Right lobe of liver (tissue), 6 donors: ENCODE measurements at places on chromosomes 7 and 10. TPM values are rescaled to one million over a fixed set of nuclear protein-coding genes. Genes with fewer than 3 reads are reported as not detected.

MUC12 gene
- not detected for total RNA-seq

GRCh38 chr10:132149917-132150316 is 36.8 kb upstream of the DPYSL4 start:
- no peaks in the 10 kb centered on the region for H3K36me3 ChIP-seq
- no peak overlapping the region for H3K4me3 ChIP-seq
- no peak overlapping the region for H3K27ac ChIP-seq
- H3K4me1 ChIP-seq: no peaks in the 10 kb centered on the region

- H3K36me3 ChIP-seq: no peaks in the 10 kb centered on the region
- no peak for DNase-seq
- no peak overlapping the region for H3K27ac ChIP-seq
- H3K4me1 ChIP-seq: peaks cover 27% of the 10 kb centered on the region
Measured at GRCh38 chr10:113108194-113108835, 158.3 kb downstream of the TCF7L2 start.

DNA sequence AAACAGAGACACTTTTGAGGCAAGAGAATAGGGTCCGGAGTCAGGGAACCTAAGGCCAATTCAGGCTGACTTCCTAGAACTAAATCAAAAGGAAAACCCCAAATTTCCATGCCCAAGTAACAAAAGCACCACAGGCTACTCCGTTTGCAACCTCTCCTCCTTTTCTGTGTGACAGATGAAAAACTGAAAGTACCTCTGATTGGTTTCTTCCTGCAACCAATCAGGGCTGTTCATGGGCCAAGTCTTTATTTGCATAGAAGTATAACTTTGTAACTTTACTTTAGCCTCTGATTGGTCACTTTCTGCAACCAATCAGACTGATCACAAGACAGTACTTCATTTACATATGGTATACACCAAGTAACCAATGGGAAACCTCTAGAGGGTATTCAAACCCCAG is 239.9 kb upstream of the KCND2 start:
- no peaks in the 10 kb centered on the region for H3K36me3 ChIP-seq
- H3K4me1 ChIP-seq: no peaks in the 10 kb centered on the region
- no peak for DNase-seq
- H3K27ac ChIP-seq: no peak overlapping the region
- H3K27me3 ChIP-seq: no peaks in the 10 kb centered on the region

DNA sequence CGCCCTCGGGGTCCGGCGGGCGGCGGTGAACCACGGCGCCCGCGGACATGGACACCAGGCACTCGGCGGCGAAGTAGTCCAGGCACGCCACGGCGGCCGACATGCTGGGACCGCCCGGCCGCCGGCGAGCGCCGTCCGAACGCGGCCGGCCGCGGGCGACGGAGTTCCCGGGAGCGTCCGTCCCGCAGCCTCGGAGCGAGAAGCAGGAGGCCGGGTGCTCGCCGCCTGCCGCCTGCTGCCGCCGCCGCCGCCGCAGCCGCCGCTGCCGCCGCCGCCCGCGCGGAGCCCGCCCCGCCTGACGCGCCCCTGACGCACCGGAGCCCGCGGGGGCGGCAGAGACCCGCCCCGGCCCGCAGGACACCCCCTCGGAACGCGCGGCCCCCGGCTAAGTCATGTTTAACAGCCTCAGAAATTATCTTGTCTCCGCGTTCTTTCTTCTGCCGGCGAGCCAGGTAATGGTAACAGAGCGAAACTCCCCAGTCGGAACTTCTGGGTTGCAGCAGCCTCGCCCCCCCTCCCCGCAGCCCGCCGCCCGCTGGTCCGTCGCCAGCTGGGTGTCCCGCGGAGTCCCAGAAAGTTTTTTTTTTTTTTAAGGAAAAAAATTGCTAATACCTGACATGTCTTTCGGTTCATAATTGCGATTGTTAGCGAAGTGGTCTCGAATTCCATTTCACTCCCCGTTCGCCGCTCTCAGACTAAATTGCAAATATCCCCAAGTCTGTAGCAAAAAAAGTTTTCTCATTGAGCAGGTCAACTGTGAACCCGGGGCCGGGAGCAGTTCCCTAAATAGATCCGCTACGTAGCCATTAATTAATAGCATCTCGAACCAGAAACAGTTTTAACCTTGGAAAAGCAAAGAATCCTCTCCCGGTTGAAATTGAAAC is at the start of gene KLF14:
Gene KLF14 (minus strand): TSS at position 277 of the 884 bp plus-strand sequence. CDS start 174 bp downstream, at position 103.
- peaks cover 6% of the 10 kb centered on the region for H3K4me1 ChIP-seq
- peak within 1 kb of the TSS; percentile 19 for H3K4me3 ChIP-seq
- H3K36me3 ChIP-seq: no peaks in the 10 kb centered on the region
- no peak for DNase-seq
- peaks cover 5% of the 10 kb centered on the region for H3K27me3 ChIP-seq
- no peak within 1 kb of the TSS for H3K27ac ChIP-seq

DNA sequence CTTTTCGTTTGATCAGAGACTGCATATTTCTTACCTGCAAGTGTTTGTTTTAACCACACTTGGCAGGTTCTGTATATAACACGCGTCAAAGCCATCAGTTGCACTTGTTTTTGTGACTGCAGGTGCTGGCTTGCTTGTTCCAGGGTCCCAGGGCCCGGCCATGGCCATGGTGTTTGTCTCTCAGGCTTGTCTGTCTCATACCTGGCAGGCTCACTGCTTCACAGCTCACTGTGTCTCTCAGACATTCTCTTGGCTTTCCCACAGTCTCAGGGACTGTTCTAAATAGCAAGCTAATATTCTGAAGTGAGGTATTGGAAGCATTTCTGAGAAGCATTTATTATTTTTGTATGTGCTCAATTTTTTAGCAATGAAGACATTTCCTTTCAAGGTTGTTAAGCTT is 46.9 kb downstream of the GPR141 start:
- DNase-seq: no peak
- no peak overlapping the region for H3K27ac ChIP-seq

- H3K4me1 ChIP-seq: no peaks in the 10 kb centered on the region
- H3K27me3 ChIP-seq: no peaks in the 10 kb centered on the region
- H3K27ac ChIP-seq: no peak overlapping the region
- no peak overlapping the region for H3K4me3 ChIP-seq
Measured at GRCh38 chr7:142739923-142740492, 9.3 kb upstream of the PRSS1 start.

DNA sequence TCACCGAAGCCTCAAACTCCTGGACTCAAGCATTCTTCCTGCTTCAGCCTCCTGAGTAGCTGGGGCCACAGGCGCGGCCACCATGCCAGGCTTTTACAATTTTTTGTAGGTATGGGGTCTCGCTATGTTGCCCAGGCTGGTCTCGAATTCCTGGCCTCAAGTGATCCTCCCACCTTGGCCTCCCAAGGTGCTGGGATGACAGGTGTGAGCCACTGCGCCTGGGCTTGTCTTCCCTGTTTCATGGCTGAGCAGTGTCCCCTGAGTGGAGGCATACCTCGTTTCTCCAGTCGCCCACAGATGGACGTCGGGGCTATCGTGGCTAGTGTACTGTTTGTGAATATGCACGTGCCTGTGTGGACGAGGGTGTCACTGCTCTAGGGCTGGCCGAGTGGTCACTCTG is 11.3 kb downstream of the INPP5A start:
- peaks cover 14% of the 10 kb centered on the region for H3K4me1 ChIP-seq
- H3K27me3 ChIP-seq: no peaks in the 10 kb centered on the region
- no peaks in the 10 kb centered on the region for H3K36me3 ChIP-seq
- no peak overlapping the region for H3K27ac ChIP-seq

GRCh38 chr7:31476073-31476745 is 37.7 kb upstream of the ITPRID1 start:
- no peak overlapping the region for H3K27ac ChIP-seq
- DNase-seq: no peak
- no peaks in the 10 kb centered on the region for H3K36me3 ChIP-seq
- no peak overlapping the region for H3K4me3 ChIP-seq
- H3K27me3 ChIP-seq: no peaks in the 10 kb centered on the region

NUTM2E gene
- 0.15 TPM for total RNA-seq

EBLN1 gene
- not detected for total RNA-seq

GRCh38 chr7:43072530-43072929 is 39.9 kb upstream of the HECW1 start:
- no peaks in the 10 kb centered on the region for H3K4me1 ChIP-seq
- DNase-seq: no peak

DNA sequence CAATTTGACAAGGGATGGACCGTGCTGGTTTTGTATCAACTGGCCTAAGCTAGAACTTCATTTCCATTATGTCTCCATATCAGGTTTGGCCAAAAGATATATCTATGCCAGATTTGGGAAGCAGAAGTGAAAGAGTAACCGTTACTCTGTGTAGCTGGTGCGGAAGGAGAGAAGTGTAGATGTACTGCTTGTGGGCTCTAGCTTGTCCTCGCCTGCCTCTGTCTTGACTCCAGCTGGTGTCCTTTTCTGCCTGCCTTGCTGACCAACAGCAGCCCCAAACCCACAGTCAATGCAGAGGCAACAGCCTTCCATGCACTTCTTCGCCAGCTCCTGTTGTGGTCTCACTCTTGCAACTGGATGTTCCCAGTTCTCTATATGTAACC is 128.5 kb downstream of the KIF20B start:
- H3K4me3 ChIP-seq: no peak overlapping the region
- no peaks in the 10 kb centered on the region for H3K36me3 ChIP-seq
- no peak for DNase-seq
- H3K27ac ChIP-seq: no peak overlapping the region

OIT3 gene
- total RNA-seq: 24.4 TPM

AKR1C3 gene
- total RNA-seq: 330 TPM

PLPP4 gene
- 0.35 TPM for total RNA-seq

DNA sequence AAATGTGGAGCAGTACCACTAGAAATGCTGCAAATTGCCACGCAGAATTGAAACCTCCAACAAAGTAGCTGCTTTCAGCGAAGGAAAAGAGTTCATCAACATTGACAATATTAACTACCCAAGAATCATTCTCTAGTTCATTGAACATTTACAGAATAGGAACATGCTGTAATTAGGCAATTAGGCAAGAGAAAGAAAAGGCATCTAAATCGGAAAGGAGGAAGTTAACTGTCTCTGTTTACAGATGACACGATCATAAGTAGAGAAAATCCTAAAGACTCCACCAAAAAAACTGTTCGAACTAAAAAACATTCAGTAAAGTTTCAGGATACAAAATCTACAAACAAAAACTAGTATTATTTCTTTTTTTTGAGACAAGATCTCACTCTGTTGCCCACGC is 8.9 kb upstream of the PKD1L1 start:
- no peak overlapping the region for H3K4me3 ChIP-seq
- no peaks in the 10 kb centered on the region for H3K27me3 ChIP-seq
- no peaks in the 10 kb centered on the region for H3K36me3 ChIP-seq
- DNase-seq: no peak

- peaks cover 38% of the 10 kb centered on the region for H3K36me3 ChIP-seq
- H3K27me3 ChIP-seq: no peaks in the 10 kb centered on the region
- no peak overlapping the region for H3K27ac ChIP-seq
- no peak overlapping the region for H3K4me3 ChIP-seq
Measured at GRCh38 chr10:79356104-79356503, 8.8 kb downstream of the PPIF start.

GPR158 gene
- 0.14 TPM for total RNA-seq

GRCh38 chr10:21364196-21365114 is 161.0 kb downstream of the SKIDA1 start:
- H3K27ac ChIP-seq: peak overlapping the region; percentile 26
- no peaks in the 10 kb centered on the region for H3K36me3 ChIP-seq
- no peaks in the 10 kb centered on the region for H3K27me3 ChIP-seq
- no peaks in the 10 kb centered on the region for H3K4me1 ChIP-seq
- DNase-seq: no peak
- H3K4me3 ChIP-seq: no peak overlapping the region

HGF gene
- 20.2 TPM for total RNA-seq

ADIRF gene
- 28.9 TPM for total RNA-seq

- no peaks in the 10 kb centered on the region for H3K36me3 ChIP-seq
- H3K4me1 ChIP-seq: no peaks in the 10 kb centered on the region
- DNase-seq: no peak
- no peaks in the 10 kb centered on the region for H3K27me3 ChIP-seq
Measured at GRCh38 chr7:135109976-135110375, 37.9 kb upstream of the TMEM140 start.

GRCh38 chr10:84264611-84265141 is 19.8 kb downstream of the RGR start:
- H3K27me3 ChIP-seq: no peaks in the 10 kb centered on the region
- H3K4me1 ChIP-seq: no peaks in the 10 kb centered on the region
- H3K36me3 ChIP-seq: no peaks in the 10 kb centered on the region
- H3K27ac ChIP-seq: no peak overlapping the region

DNA sequence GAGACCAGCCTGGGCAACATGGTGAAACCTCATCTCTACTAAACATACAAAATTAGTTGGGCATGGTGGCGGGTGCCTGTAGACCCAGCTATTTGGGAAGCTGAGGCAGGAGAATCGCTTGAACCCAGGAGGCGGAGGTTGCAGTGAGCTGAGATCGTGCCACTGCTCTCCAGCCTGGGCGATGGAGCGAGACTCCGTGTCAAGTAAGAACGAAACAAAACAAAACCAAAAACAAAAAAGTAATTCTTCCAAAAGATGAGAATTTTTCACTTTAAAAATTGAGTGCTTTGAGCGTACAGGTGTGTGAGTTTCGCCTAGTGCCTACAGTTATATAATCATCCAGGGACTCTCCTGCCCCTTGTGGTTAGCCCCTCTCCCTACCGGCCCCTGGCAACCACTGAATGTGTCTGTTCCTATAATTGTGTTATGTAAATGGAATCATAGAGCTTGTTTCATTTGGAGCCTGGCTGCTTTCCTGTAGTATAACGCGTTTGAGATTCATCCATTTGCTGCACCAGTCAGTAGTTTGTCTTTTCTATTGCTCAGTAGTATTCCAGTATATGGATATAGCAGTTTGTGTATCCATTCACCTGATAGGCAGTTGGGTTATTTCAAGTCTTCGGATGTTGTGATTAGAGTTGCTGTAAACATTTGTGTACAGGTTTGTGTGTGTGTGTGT is 80.0 kb downstream of the RBM33 start:
- H3K4me1 ChIP-seq: peaks cover 6% of the 10 kb centered on the region
- no peak overlapping the region for H3K4me3 ChIP-seq
- no peak overlapping the region for H3K27ac ChIP-seq
- H3K27me3 ChIP-seq: no peaks in the 10 kb centered on the region

GRCh38 chr10:76150139-76150875 is 718.9 kb downstream of the LRMDA start:
- no peaks in the 10 kb centered on the region for H3K4me1 ChIP-seq
- H3K27ac ChIP-seq: no peak overlapping the region
- no peak overlapping the region for H3K4me3 ChIP-seq
- H3K27me3 ChIP-seq: no peaks in the 10 kb centered on the region

DNA sequence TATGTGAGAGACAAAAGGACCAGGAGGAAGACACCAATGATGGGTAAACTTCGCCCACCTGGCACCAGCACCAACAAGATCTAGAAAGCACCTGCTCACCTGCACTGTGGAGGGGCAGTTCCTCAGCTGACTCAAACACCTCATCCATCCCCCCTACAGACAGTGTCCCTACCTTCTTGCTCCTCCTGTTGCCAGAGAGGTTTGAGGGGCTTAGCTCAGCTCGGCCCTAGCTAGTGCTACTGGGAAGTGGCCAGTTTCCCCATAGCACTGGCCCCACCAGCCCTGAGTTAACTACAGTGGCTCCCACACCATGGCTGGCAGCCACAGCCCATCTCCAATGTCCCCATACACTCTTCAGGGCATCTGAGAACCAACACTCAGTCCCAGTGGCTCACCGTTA is 70.8 kb downstream of the GRID1 start:
- H3K4me3 ChIP-seq: no peak overlapping the region
- no peaks in the 10 kb centered on the region for H3K4me1 ChIP-seq
- no peak overlapping the region for H3K27ac ChIP-seq
- H3K36me3 ChIP-seq: no peaks in the 10 kb centered on the region
- no peaks in the 10 kb centered on the region for H3K27me3 ChIP-seq
- DNase-seq: no peak
